Keratinocyte (primary cell): ENCODE measurements at places on chromosomes 2 and 18. TPM values are rescaled to one million over a fixed set of nuclear protein-coding genes. Genes with fewer than 3 reads are reported as not detected.

DNA sequence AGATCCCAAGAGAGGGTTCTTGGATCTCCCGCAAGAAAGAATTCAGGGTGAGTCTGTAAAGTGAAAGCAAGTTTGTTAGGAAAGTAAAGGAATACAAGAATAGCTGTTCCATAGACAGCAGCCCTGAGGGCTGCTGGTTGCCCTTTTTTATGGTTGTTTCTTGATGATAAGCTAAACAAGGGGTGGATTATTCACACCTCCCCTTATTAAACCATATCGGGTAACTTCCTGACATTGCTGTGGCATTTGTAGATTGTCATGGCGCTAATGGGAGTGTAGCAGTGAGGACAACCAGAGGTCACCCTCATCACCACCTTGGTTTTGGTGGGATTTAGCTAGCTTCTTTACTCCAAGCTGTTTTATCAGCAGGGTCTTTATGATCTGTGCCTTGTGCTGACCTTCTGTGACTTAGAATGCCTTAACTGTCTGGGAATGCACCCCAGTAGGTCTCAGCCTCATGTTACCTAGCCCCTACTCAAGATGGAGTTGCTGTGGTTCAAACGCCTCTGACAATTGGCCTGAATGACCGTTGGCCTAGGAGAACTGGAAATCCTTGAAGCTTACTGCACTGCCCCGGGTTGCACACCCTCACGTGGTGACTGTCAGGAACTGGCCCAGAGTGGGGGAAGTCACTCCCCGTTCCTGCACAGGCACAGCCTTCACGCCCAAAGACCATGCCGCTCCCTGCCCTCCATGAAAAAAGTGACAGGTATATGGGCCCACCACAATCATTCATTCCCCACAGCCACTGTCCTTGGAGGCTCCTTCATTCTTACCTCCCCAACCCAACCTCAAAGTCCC, 136.9 kb downstream of the SEPTIN10 start:
- no peak for DNase-seq

DNA sequence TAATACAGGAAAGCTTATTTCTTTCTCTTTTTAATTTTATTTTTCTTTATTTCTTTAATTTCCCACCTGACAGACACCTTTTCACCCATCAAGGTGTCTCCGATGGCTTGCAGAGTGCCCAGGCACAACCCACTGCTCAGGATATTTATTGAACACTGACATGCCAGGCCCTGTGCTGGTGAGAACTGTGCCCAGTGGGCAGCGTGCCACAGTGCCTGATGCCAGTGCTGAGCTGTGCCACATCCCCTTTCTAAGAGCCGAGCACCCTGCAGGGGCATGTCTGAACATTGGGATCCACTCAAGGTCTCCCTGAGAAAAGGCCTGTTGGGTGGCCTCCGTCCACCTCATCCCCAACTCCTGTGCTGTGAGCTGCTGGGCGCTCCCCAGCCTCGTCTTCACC, 158.6 kb upstream of the RAB6C start:
- DNase-seq: no peak

- DNase-seq: no peak
These were observed 42.3 kb downstream of the B3GNT2 start for GRCh38 chr2:62238236-62238635.

GRCh38 chr2:62920070-62920469, 130.6 kb upstream of the OTX1 start:
- no peak for DNase-seq

DNA sequence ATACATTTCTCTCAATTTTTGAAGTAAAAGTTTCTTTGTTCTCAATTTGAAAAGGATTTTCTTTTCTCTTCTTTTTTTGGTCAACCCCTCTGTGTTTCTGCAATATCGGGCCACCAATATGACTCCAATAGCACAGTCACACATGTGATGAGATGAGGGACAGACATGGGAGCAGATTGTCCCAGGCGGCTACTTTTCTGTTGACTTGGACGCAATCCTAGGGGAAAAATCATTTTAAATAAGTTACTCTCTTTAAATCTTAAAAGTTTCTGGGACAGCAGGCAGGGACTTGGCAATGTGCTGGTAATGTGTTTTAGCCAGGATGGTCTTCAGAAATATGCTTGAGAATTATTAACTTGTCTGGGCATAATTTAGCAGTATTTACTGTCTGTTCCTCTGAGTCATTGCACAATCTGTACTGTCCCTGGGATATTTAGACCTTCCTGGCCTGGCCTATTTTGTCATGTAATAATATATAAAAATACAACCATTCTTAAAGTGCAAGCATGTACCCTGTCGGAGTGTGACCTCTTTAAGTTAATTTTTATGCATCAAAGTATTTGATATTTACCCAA, 388.5 kb upstream of the FANCL start:
- no peak for DNase-seq

- no peak for DNase-seq
These were observed 984.5 kb downstream of the TSN start for GRCh38 chr2:122739732-122740593.

- no peak for DNase-seq
These were observed 631.5 kb downstream of the NYAP2 start for GRCh38 chr2:226030788-226031646.

SLC9A4 gene
- polyA plus RNA-seq: not detected in 3 replicates

DNA sequence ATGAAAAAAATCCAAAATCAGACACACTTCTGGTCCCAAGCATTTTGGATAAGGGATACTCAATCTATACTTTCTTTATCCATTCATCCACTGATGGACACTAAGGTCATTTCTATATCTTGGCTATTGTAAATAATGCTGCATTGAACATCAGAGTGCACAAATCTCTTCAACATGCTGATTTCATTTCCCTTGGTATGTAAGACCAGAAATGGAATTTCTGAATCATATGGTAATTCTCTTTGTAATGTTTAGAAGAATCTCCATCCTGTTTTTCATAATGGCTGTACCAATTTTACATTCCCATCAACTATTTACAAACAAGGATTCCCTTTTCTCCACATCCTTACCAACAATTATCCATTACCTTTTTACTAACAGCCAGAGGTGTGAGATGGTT, 33.7 kb upstream of the MCM6 start:
- DNase-seq: no peak

GRCh38 chr2:68274022-68274421, 21.7 kb upstream of the PPP3R1 start:
- no peak for DNase-seq

DNA sequence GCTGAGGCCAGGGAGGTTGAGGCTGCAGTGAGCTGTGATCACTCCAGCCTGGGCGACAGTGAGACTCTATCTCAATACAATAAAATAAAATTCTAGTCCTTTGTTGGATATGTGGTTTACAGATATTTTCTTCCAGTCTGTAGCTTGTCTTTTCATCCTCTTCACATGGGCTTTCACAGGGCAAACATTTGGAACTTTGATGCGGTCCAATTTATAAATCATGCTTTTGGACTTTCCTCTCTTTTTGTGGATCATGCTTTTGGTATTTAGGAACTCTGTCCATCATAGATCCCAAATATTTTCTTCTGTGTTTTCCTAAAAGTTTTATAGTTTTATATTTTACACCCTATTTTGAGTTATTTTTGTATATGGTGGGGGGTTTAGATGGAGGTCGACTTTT, 14.9 kb downstream of the RAB10 start:
- no peak for DNase-seq

DNER gene
- polyA plus RNA-seq: 7.5 to 11.0 TPM (median 8.5 TPM) in 3 replicates

GCA gene
- polyA plus RNA-seq: 5.6 to 10.0 TPM (median 6.9 TPM) in 3 replicates

IL36RN gene
- 1.7 to 7.9 TPM (median 3.9 TPM) in 3 replicates for polyA plus RNA-seq

DNA sequence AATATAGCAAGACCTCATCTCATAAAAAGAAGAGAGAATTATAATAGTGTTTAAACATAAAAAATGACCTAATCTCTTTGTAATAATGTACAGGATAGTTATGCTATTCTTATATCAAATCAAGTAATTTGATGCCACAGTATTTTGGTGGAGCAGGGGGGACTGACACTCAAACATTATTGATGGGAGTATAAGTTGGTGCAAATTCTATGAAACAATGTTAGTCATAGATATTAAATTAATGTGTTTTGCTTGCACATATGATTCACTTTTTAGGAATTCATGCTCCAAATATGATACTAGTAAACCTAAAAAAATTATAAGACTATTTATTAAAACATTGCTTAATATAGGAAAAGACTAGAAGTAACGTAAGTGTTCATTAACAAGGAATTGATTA, 256.1 kb upstream of the SYT4 start:
- DNase-seq: no peak

- no peak for DNase-seq
These were observed 432.4 kb downstream of the TNS1 start for GRCh38 chr2:217570394-217570793.

NT5C1B gene
- not detected in 3 replicates for polyA plus RNA-seq

DNA sequence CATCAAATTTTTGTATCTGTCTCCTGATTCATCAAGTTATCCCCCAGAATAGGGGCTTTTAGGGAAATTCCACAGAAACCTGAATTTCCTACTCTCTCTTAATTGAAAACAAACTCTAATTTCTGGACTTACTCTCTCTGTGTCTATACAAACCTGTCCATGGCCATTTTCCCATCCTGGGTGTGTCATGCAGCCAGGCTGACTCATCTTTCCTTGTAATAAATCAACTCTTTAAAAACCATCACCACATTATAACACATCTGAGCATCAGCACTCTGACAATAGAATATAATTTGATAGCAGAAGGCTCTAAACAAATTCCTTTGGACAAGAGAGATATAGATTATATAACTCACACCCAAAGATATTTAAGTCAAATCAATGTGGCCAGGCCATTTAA, 610.2 kb downstream of the DCC start:
- DNase-seq: no peak

DNA sequence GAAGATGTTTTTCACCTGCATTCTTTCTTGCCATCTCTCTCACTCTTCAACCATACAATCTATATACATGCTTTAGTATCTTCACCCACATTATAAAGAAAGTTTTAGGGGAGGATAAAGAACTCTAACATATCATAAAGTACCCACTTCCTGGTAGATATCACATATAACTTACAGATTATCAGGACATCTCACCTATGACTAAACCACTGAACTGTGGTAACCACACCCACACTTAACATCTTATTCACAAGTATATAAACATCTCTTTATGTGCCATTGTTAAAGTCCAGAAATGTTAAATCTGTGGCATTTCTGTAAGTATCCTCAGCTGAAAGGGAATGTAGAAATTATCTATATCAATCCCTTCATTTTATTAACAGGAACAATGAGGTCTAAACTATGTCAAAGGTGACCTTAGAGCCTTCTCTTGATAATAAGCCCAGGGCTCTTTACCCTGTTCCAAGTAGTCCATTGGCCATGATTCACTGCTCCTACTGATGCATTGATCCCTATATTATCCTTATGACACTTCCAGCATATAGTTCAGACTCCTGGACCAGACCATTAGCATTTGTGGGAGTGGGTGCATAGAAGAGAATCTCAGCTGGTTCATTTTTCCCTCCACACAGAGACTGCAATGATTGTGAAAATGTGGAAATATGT, 182.4 kb downstream of the SUCLG1 start:
- no peak for DNase-seq

FHOD3 gene
- polyA plus RNA-seq: 6.9 to 13.1 TPM (median 7.7 TPM) in 3 replicates

FIGLA gene
- polyA plus RNA-seq: not detected in 3 replicates

- no peak for DNase-seq
These were observed 33.0 kb upstream of the GLS start for GRCh38 chr2:190847504-190848081.

MOGAT1 gene
- not detected in 3 replicates for polyA plus RNA-seq

GRCh38 chr2:26178746-26179436, 6.0 kb downstream of the GAREM2 start:
- no peak for DNase-seq

BOLL gene
- polyA plus RNA-seq: not detected in 3 replicates

GRCh38 chr2:11377928-11378545, 33.6 kb upstream of the ROCK2 start:
- DNase-seq: no peak

HNRNPLL gene
- polyA plus RNA-seq: 17.8 to 53.8 TPM (median 30.6 TPM) in 3 replicates

- DNase-seq: no peak
These were observed 232.2 kb downstream of the TRIB2 start for GRCh38 chr2:12948961-12949353.

DNA sequence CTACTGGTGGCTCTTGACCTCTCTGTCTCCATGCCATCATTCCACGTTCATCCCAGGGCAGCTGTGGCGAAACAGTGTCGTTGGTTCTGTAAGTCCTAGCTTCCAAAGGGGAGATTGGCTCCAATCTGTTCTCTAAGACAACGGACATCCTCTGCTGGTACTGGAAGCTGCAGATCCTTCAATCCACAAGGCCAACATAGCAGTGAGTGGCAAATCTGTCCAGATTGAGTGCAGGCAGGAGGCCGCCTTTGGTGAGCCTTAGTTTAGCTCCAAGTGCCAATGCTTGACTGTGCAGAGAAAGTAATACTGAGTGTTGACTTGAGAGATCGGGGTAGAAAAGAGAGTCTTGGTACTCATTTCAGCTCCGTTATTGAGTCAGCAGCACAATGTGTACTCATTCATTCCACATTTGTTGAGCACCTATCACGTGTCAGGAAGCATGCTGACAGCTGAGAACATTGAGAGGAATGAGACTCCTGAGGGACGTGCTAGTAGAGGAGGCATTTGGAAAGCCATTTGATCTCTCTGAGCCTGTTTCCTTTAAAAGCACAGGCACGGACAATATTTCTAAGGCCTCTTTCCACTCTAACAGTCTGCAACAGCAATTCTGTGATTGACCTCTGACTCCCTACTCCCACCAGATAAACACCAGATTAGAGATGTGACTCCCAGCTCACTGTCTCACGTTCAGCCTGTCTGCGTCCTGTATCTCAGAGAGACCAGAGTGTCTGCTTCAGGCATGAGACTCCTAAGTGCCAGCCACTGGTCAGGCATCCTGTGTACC, 306.0 kb downstream of the CLIP4 start:
- DNase-seq: no peak

DNA sequence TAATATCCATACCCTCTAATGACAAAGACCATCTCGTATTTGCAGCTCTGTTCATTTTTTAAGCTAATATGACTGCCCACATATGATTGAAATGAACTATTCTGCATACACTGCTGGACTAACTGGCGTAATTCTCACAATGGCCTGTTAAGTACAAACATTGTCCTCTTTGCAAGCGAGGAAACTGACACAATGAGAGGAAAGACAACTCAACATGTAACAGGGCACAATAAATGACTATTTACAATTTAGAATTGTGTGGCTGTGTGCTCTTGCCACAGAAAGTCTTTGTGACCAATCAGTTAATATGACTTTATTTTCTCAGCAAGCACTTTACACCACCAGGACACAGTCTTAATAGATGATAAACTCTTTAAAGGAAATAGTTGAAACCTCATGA, 498.0 kb downstream of the CNTNAP5 start:
- no peak for DNase-seq

CPLX4 gene
- polyA plus RNA-seq: not detected in 3 replicates
